ENCODE measurements at places on chromosomes 1 and 21.
A peak's percentile ranks its signal among the peaks of the same experiment; 100 is the strongest.

- no peak for DNase-seq
Observed at GRCh38 chr1:11788549-11789053, 17.2 kb downstream of the MTHFR start.

- DNase-seq, result no peak
Observed at GRCh38 chr1:227935826-227936225, 11.9 kb downstream of the WNT9A start.

- DNase-seq, result no peak
Observed at GRCh38 chr1:207333009-207333600, 11.6 kb downstream of the CD55 start.

GRCh38 chr1:215405211-215405610 lies 161.9 kb upstream of the KCTD3 start:
- no peak for DNase-seq

DNA sequence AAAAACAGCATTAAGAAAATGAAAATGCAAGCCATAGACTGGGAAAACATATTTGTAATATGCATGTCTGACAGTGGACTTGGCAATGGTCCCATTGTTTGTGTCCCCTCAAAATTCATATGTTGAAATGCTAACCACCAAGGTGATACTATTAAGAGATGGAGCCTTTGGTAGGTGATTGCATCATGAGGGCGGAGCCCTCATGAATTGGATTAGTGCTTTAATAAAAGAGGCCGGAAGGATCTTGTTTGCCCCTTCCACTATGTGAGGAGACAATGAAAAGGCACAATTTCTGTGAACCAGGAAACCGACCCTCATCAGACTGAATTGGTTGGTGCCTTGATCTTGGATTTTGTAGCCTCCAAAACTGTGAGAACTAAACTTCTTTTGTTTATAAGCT lies 232.3 kb downstream of the GPR52 start:
- DNase-seq, result no peak

- DNase-seq, result no peak
Observed at GRCh38 chr1:171742577-171742922, 685 bp upstream of the VAMP4 start.

DNA sequence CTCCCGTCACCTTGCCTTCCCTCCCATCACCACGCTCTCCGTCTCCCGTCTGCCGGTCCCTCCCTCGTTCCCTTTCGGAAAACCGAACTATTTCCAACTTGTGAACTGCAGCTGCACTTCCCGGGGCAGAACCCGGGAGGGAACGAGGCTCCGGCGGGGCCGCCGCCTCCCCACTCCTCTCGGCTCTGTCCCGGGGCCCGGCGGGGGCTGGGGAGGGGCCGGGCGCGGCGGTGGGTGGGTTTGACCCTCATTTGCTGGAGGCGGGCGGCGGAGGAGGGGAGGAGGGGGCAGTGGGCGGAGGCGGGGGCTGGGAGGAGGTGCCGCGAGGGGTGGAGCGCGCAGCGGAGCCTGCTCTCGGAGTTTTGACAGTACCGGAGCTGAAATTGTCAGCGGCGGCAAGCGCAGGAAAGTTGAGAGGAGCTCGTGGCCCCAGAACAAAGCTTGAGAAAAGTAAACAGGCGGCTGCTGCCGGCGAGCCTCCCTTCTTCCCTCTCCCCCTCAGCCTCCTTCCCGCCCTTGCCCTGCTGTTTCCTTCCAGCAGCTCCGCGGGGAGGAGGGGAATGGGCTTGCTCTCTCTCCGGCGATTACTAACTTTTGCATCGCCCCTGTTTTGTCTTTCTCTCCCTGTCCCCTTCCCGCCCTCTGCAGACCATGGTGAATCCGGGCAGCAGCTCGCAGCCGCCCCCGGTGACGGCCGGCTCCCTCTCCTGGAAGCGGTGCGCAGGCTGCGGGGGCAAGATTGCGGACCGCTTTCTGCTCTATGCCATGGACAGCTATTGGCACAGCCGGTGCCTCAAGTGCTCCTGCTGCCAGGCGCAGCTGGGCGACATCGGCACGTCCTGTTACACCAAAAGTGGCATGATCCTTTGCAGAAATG lies 2.9 kb downstream of the LMO4 start:
- peak; percentile 43 for DNase-seq

- DNase-seq, result peak; percentile 47
Observed at GRCh38 chr1:156129687-156130577, 15.4 kb downstream of the LMNA start.

GRCh38 chr21:14453339-14454015 lies 70.5 kb upstream of the HSPA13 start:
- DNase-seq, result no peak

DNA sequence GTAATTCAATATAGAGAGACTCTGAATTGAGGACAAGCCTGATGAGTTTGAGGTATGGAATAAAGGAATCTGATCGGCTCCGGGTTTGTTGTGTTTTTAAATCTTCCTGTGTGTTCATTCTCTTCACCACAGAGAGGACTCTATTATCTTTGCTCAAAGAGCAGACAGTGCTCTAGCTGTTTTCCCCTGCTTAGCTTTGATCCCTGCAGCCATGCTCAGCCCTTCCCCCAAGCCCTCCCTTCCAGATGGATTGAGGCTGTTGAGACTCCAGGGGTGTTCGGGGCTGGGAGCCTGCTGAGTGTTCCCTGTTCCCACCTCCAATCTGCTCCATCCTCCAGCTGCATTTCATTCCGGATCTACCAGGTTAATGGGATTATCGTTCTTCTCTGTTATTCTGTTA lies 74.2 kb upstream of the CXADR start:
- no peak for DNase-seq

- no peak for DNase-seq
Observed at GRCh38 chr1:68103884-68104554, 53.6 kb upstream of the DIRAS3 start.

- DNase-seq, result no peak
Observed at GRCh38 chr1:159737238-159737916, 23.0 kb upstream of the CRP start.

DNA sequence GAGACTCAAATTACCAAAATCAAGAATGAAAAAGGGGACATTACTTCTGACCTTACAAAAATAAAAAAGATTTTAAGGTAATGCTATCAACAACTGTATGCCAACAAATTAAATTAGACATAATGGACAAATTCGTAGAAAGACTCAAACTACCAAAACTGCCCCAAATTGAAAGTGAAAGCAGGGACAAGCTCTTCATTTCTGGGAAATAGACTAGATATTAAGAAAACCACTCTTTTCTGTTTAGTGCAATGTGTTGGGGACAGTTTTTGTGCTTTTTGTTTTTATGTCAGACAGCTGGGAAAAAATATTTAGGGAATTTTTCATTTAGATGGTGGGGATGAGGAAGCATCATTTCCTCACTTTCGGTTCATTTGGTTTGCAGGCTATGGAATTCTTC lies 4.9 kb upstream of the GBP1 start:
- DNase-seq, result no peak

DNA sequence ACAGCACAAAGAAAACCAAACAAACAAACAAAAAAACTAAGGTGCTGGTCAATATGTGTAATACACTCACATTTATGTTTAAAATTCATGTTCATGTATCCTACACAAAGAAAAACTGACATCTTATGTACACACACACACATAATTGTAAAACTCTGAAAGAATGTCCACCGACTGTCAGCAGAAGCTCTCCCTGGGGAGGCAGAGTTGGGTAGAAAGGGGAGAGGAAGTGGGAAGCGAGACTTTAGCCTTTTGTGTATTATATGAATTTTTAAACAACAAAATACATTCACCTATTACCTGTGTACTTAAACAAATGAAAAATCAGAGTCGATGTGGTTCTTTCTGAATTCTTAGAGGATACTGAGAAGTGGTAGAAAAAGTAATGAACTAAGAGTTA lies 88.3 kb downstream of the ABCA4 start:
- DNase-seq, result no peak

DNA sequence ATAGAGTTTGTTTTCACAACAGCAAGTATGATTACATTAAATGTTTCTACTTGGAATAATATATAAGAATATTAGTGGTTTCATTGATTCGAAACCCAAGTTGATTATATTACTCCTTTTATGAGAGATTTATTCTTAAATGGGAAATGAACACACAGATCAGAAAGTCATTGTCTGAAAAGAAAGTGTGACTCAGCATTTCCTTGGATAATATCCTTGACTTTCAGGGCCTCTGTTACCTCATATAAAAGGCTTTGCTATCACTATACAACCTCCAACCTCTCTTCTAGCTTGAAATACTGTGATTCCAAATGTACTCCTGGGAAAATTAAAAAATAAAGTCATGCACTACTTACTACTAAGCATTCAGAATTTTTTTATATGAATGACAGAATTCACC lies 295.3 kb upstream of the LYPLAL1 start:
- no peak for DNase-seq

DNA sequence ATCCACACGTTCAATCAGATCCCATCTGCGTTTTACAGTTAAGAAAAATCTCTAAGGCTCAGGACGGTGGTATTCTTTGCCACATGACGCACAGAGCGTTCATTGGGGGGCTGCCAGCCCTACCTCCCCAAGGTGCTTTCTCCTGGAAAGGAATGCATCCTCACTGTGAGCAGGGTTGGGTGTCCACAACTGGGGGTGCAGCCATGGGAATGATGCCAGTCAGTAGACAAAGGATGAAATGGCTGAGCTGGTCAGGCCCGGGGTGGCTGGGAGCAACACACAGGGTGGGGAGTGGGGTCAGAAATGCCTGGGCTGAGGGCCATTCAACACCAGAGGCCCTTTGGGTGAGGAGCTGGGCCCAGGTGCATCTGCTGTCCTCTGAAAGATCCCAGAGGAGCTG lies 25.9 kb downstream of the OPTC start:
- no peak for DNase-seq

All from stimulated activated CD8-positive, alpha-beta memory T cell treated with anti-CD3 and anti-CD28 coated beads, Interleukin-4, amount 100 ng/mL, for 4 hours (primary cell).